Activated CD4-positive, alpha-beta T cell treated with anti-CD3 and anti-CD28 coated beads for 36 hours (primary cell): ENCODE measurements at places on chromosomes 5 and 9. TPM values are rescaled to one million over a fixed set of nuclear protein-coding genes. Genes with fewer than 3 reads are reported as not detected.
A peak's percentile ranks its signal among the peaks of the same experiment; 100 is the strongest.

DNA sequence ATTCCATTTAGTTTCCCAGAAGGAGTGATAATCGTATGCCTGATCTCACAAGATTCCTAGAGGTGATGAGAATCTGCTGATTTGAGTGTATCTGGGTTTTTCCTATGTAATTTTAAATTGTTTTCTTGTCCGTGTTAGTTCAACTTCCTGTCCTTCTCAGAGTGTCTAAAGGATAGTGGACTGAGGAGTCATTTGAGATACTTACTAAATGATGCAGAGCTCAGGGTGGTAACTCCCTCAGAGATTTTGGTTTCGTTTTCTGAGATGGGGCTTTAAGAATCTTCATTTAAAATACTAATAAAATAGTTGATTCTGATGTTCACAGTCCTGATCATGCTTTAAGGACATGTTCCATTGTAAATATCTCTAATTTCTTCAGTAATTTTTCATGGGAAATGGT is 30.3 kb downstream of the MELK start:
- no peak for DNase-seq
- peak overlapping the region; percentile 19 for H3K27ac ChIP-seq
- H3K4me3 ChIP-seq = no peak overlapping the region

DNA sequence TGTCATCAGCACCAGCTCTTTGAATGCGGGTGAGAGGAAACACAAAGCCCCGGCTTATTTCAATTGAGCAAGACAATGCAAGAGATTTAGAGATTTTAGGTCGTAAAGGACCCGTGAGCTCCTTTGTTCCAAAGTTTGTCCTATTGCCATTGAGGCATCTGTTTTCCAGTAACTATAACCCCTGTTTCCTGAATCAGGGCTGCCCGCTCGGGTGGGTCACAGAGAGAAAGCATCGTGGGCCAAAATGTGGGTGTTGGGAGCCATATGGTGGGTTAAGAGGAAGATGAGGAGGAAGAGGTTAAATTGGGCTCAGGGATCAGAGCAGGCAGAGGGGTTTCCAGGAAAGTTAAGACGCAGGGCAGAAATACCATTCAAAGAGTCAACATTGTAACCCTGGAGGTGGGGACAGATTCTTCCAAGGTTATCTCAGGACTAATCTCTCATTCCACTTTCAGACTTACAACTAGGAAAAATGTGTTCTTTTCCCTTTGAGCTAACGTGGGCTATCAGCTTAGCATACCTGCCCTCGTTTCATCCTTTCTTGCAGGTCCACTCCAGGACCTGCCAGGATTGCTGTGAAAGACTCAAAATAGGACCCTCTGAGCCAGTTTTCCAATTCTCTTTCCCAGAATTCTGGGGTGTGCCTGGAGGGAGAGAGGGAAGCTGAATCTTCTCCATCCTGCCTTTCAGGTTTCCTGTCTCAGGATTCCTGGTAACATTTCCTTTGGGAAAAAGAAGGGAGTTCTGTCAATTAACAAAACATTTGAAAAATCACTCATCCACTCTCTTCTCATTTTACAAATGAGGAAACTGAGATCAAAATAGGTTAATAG is 95.5 kb upstream of the TAF11L2 start:
- H3K27me3 ChIP-seq = no peaks in the 10 kb centered on the region
- H3K36me3 ChIP-seq = no peaks in the 10 kb centered on the region
- no peaks in the 10 kb centered on the region for H3K4me1 ChIP-seq
- no peak for DNase-seq
- no peak overlapping the region for H3K4me3 ChIP-seq

ARID3C gene
- total RNA-seq = 0.76 TPM

SLC6A19 gene
- not detected for total RNA-seq

ITK gene
- total RNA-seq = 249 TPM

FCHO2 gene
- total RNA-seq = 0.86 TPM

STING1 gene
- 178 TPM for total RNA-seq
